ENCODE measurements at places on chromosomes 1 and 21.

GRCh38 chr1:6805004-6805416 is 19.8 kb downstream of the CAMTA1 start:
- DNase-seq, result no peak

DNA sequence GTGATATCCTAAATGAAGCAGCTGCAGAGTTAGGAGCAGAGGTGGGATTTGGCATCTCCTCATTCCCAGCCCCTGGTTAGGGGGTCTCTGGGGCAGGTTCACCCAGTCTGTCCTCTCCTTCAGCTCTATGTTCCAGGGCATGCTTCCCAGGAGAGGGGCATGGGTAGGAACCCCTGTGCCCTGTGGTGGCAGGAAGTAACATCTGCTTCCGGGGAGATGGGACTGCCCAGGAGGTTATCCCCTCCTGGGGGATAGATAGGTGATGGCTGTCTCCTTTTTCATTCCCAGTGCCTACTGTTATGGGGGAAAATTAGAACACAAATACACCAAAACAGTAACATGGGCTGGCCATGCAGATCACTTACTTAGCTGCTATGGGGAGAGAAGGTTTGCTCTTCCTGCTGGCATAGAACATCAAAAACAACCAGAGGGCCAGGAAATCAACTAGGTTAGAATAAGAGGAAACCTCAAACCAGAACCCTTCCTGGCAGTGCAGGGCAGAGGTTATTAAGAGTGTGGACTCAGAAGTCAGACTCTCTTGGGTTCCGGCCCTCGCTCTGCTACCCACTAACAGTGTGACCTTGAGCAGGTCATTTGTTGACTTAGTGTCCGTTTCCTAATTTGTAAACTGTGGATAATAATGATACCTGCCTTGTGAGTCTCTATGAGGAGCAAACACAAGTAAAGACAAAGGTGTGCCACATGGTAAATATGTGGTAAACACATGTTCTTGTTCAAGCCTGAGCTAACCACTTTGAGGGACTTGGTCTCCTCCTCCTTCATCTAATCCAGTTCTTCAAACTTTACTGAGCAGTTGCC is 157.8 kb upstream of the JUN start:
- DNase-seq, result no peak

DNA sequence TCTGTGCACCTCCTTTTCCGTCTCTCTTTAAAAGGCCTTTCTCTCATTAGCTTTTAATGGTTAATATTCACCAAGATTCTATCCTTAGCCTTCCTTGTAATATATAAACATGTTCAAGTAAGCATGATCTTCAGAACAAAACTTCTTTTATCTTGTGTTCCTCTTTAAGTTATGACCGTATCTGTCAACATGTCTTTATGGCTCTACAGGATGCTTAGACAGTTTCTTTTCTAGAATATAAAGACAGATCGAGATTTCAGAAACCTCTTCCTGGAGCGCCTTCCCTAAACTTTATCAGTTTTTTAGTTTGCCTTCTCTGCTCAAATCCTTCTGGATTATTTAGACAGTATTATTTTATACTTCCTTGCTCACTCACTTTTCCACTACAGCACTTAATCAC is 7.2 kb downstream of the RO60 start:
- no peak for DNase-seq

DNA sequence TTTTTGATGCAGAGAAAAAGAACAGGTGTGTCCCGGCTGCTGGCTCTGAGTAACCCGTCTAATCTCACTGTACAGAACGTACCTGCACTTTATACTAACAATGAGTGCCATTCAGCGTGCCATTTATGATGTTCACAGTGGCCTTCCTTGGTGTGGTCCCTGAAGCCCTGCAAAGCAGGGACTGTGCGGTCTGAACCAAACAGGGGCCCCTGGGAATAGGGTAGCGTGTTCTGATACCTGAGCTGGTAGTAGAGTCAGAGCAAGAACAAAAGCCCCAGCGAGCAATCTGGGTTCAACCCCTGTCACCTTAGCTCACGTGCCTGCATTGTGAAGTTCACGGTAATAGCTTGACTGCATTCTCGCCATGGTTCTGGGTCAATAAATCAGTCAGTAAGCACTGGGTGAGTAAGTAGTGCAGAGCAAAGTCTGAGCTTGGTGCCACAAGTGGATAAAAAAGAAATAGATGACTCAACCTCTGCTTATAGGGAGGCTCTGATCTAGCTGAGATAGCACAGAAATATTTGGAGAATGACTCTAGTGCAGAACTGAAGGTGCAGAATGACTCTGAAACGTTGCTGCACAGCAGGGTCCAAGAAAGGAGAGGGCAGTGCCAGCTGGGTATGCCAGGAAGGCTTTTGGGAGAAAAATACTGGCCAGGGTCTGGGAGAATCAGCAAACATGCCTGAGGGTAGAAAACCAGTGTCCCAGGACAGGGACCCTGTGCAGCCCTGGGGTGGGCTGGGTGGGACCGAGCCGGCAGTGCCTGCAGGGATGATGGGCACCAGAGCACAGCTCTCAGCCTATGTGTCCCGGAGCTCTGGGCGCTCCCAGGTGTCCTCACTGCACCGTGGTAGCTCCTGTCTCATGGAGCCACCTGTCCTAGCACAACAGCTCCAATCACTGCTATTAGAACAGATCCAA is 125.9 kb downstream of the RHOU start:
- DNase-seq, result no peak

DNA sequence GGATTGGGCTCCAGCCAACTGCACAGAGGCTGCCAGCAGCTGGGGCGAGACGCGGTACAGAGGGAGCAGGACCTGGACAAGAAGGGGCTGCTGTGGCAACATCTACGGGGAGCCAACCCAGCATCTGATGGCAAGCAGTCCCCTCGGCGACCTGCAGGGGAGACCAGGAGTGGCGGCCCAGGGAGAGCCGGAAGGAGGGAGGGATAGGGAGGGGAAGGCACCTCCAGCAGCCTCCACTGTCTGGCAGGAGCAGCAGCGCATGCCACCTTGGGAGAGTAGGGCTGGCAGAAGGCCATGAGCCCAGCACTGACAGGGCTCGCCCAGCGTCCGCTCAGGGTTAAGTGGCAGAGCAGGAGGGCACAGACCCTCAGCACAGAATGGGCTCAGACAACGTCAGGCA is 17.3 kb downstream of the CHD5 start:
- no peak for DNase-seq

DNA sequence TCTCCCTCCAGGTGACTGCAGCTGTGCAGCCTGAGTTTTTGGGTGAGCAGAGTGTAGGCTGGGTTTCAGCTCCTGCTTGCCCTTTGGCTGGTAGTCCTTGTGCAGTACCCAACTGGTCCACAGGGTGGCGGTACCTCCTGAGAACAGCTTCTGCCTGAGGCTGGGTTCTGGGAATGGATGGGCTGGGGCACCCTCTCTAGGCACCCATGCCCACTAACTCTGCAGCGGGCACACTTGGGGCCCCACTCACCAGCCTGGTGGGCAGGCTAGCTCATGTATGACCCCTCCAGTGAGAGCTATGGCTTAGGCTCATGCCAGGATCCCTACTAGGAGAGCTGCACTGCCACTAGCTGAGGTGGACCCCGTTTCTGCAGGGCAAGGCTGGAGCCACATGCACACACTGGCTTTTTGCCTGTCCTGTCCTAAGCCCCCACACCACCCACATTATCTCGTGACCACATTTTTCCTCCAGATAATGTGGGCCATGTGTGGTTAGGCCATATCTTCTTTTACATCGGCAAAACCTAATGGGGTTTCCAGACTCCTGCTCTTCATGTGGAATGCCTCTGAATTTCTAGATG is 15.5 kb upstream of the GSTM4 start:
- DNase-seq, result peak; percentile 75

GRCh38 chr1:160438935-160439334 is 38.6 kb downstream of the VANGL2 start:
- DNase-seq, result no peak

- no peak for DNase-seq
Observed at GRCh38 chr1:101314244-101314643, 77.4 kb downstream of the S1PR1 start.

DNA sequence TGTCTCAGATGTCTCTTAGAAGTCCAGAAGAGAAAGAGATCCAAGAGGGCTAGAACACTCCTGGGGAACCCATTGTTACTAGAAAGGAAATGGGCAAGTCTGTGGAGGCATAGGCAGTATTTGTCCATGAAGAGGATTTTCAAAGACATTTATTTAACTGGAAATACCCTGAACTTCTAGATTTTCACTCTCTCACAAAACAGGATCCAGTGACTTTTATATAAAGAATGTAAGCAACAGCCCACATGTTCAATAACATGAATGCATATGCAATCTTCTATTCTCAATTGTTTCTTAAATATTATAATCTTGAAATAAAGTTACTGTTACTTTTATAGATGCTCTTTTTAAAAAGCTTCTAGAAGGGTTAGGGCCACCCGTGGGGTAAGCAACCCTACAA is 53.4 kb downstream of the TBX15 start:
- DNase-seq, result no peak

- DNase-seq, result no peak
Observed at GRCh38 chr1:147215540-147215916, 9.6 kb downstream of the FMO5 start.

- DNase-seq, result no peak
Observed at GRCh38 chr1:116847688-116848531, 61.8 kb upstream of the PTGFRN start.

- no peak for DNase-seq
Observed at GRCh38 chr1:68093737-68094136, 43.3 kb upstream of the DIRAS3 start.

- DNase-seq, result no peak
Observed at GRCh38 chr1:221439747-221440501, 302.0 kb downstream of the DUSP10 start.

GRCh38 chr1:231523816-231524215 is 4.7 kb upstream of the TSNAX start:
- DNase-seq, result no peak

- DNase-seq, result peak; percentile 67
Observed at GRCh38 chr1:234969581-234970400, 158.8 kb downstream of the TOMM20 start.

DNA sequence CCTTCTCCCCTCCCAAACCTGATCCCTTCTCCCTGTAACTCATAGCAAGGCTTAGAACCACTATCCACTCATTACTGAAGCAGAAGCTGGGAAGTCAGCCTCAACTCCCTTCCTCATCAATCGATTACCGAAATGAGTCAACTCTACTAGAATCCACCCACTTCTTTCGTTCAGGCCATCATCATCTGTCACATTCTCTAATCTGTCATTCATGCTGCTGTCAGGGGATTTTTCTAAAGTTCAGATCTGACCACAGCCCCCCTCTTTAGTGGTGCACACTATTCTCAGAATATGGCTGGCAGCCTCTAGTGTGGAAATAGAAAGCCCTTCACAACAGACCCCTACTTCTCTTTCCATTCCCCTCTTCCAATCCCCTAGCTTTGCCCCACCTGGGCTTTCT is 5.1 kb downstream of the NT5C1A start:
- DNase-seq, result no peak

DNA sequence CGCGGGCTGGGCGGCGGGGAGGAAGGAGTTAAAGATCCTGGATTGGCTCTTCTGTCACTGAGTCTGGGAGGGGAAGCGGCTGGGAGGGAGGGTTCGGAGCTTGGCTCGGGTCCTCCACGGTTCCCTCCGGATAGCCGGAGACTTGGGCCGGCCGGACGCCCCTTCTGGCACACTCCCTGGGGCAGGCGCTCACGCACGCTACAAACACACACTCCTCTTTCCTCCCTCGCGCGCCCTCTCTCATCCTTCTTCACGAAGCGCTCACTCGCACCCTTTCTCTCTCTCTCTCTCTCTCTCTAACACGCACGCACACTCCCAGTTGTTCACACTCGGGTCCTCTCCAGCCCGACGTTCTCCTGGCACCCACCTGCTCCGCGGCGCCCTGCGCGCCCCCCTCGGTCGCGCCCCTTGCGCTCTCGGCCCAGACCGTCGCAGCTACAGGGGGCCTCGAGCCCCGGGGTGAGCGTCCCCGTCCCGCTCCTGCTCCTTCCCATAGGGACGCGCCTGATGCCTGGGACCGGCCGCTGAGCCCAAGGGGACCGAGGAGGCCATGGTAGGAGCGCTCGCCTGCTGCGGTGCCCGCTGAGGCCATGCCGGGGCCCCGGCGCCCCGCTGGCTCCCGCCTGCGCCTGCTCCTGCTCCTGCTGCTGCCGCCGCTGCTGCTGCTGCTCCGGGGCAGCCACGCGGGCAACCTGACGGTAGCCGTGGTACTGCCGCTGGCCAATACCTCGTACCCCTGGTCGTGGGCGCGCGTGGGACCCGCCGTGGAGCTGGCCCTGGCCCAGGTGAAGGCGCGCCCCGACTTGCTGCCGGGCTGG is at the start of gene NPR1:
Gene NPR1 (plus strand): TSS at position 170 of the 818 bp plus-strand sequence. CDS start 421 bp downstream, at position 591.
- peak; percentile 48 for DNase-seq

GRCh38 chr1:204623894-204624361 is 61.6 kb downstream of the LRRN2 start:
- DNase-seq, result peak; percentile 91

DNA sequence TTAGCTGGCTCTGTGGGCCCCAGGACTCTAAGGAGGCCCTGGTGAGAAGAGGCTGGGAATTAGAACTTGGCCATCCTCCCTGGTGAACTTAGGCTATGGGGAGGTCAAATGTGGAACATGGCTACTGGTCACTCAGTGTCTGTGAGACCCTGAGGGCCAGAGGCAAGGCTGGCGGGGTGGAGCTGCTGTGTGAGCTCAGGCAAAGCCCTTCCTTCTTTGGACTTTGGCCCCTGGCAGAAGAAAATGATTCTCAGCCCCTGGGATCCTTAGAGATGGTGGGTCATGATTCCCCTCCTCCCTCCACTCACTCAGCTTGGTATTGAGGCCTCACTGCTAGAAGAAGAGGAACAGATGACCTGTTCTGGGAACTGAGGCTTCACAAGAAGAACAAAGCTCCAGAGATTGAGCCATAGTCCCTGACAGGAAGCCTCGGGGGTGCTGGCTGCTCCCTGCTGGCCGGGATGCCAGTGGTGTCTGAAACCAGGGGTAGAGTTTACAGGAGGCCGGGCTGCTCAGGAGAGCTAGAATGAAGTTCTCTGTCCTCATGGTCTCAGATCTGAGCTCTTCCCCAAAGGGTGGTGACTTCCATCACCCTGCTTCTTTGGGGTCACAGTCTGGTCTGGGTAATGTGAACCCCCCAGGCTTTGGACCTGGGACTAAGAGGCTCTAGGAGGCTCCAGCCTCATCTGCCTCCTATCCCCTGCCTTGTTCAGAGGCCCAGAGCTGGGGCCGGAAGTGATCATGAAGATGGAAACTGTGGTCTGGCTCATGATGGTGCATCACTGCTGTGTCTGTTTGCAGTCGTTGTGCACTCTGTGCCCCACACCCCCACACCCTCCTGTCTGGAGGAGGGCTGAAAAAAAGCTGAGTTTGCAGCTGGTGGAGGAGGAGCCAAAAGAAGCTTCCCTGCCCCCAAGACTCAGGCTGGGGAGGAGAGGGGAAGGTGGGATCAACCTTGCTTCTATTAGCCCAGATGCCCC is 905 bp downstream of the BTBD19 start:
- DNase-seq, result no peak
